ENCODE measurements at places on chromosomes 13 and 19. TPM values are rescaled to one million over a fixed set of nuclear protein-coding genes. Genes with fewer than 3 reads are reported as not detected.
A peak's percentile ranks its signal among the peaks of the same experiment; 100 is the strongest.

CAMSAP3 gene
- 18.5 TPM for total RNA-seq

DNA sequence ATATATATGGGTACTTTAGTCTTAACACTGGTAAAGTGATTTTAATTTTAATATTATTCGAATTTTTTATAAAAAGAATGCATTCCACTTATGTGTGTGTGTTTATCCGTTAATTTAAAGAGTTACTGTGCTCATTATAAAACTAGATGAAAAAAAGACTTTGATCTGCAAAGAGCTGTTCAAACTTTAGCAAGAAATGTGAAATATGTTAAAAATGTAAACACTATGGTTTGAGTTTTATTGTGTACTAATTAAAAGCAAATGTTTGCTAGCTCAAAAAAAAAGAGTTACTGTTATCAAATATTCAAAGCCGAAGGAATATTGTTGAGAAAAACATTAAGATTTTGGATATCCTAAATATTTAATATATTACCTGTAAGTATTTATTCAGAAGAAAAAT, 34.5 kb downstream of the UFM1 start:
- H3K36me3 ChIP-seq = no peaks in the 10 kb centered on the region
- H3K27ac ChIP-seq = no peak overlapping the region
- H3K4me3 ChIP-seq = no peak overlapping the region

- no peaks in the 10 kb centered on the region for H3K36me3 ChIP-seq
- no peak overlapping the region for H3K27ac ChIP-seq
- H3K4me3 ChIP-seq = no peak overlapping the region
- no peaks in the 10 kb centered on the region for H3K4me1 ChIP-seq
- no peak for DNase-seq
Measured at GRCh38 chr13:112246731-112247470, 129.3 kb upstream of the SPACA7 start.

DNA sequence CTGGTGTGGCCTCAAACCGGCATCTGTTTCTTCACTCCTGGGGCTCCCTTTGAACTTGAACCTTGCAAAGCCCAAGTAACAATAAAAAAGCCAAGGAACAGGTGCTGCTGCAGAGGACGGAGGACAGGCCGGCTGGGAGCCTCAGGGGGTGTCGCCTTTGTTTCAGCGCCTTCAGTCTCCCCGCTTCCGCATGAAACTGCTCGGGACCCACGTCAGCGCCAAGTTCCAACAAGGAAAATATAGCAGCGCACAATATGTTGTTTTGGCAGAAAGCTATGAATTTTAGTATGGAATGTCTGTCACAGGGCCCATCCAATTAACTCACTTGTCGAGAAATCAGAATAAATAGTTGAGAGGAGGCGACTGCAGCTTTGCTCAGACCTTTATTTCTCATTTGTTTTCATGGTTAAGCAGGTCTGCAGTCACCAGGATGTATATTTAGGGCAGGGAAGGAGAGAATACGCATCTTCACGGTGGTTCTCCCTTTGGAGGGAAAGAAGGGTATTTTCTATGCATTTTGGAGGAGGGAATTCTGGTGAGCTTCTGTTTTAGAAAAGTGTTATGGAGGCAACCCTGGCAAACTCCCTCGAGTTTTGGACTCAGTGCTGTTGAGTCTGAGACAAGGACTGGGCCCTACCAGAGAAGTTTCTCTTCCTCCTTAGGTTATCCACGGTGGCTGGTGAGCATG, 34.3 kb upstream of the MEDAG start:
- H3K27me3 ChIP-seq = no peaks in the 10 kb centered on the region
- no peak overlapping the region for H3K4me3 ChIP-seq
- no peak overlapping the region for H3K27ac ChIP-seq
- H3K4me1 ChIP-seq = no peaks in the 10 kb centered on the region
- no peaks in the 10 kb centered on the region for H3K36me3 ChIP-seq
- no peak for DNase-seq

DNA sequence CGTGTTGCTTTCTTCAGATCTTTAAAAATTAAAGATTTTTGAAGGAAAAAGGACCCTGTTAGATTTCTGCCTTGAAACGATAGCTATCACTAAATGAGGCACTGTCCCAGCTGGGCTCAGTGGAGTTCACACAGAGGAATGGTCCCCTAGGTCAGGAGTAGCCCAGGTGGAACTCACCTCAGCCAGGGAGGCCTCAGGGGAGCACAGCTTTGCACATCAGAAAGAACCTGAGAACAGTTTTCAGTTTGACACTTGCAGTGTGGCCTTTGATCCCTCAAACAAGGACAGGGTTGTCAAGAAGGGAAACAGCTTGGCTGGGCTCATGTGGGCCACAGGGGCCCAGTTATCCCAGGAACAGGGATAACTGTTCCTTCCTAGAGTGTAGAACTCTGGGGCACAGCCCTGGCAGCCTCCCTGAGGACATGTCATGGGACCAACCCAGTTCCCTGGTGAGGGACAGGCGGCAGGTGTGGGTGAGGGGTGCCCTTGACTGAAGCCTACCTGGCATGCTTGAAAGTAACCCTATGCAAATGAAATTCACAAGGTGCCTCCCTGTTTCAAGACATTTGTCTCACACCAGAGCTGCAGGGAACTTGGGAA, 59.4 kb downstream of the CHST8 start:
- peaks cover 2% of the 10 kb centered on the region for H3K27me3 ChIP-seq
- H3K36me3 ChIP-seq = no peaks in the 10 kb centered on the region
- no peak overlapping the region for H3K4me3 ChIP-seq
- no peaks in the 10 kb centered on the region for H3K4me1 ChIP-seq
- H3K27ac ChIP-seq = no peak overlapping the region
- DNase-seq = no peak

DNA sequence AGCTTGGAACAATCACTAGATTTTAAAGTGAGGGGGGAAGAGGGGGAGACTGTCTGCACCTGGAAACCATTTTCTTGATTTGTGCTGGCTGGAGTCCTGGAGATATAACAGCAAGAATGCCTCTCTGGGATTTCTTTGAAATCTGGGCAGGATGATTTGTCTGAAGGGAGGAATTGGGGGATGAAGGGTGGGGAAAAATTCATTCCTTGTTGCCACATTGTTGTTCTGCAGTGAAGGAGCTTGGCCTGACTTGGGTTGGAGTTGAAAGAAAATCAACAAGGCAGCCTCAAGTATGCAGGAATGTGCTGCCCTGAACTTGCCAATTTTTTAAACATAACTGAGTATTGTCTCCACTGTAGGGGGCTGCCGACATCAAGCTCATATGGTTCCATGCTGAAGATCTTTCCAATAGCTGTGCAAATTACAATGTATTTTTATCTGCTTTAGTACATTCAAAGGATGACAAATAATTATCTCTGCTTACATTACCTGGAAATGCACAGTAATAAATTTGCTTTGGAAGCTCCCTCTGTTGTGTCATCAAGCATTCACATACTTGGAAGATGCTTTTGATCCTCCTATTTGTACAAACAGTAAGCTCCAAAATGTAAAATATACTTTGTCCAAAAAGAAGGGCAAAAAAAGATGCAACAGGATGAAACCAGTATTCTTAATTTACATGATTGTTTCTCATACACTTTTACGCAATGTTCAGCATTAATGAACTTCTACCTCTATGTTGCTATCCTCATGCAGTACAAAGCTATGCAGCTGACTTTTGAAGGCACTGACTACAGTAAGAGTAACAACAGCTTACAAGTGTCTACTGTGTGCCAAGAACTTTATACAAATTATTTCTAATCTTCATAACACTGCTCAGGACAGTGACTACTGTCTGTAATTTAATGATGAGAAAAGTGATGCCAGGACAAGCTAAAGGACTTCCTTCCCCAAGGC, 627.9 kb upstream of the KLF12 start:
- H3K27me3 ChIP-seq = no peaks in the 10 kb centered on the region
- no peak overlapping the region for H3K27ac ChIP-seq
- peak; percentile 30 for DNase-seq
- no peak overlapping the region for H3K4me3 ChIP-seq
- H3K4me1 ChIP-seq = no peaks in the 10 kb centered on the region

DNA sequence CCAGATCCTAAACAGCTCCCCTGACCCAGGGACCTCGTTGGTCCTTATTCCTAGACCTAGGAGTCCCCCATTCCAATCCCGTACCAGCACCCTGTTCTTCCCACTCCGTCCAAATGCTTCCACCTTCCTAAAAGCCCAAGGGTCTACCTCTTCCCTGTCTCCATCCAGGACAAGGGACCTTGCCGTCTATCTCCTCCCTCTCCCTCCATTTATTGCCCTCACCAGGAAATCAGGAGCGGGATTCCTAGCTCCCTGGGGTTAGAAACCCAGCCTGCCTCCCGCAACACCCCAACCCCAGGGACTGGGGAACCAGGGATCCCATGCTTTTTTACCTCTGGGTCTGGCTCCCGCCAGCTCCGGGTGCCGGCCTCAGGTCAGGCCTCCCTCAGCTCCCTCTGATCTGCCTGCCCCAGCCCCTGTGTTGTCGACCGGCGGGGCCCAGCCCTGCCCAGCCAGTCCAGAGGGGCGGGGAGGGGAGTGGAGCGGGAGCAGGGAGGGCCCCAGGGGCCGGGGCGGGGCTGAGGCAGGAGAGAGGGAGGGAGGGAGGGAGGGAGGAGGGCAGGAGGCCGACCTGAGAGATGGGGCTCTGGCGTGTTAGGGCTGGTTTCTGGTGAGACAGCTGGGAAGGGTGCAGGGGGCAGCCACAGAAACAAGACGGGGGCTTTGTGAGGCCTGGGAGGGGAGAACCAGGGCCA, at the start of gene B3GNT8:
B3GNT8 (minus strand) TSS at position 423 of the 695 bp plus-strand sequence. CDS start 596 bp downstream, outside the sequence.
- peak; percentile 92 for DNase-seq
- H3K4me3 ChIP-seq = peak within 1 kb of the TSS; percentile 66
- H3K4me1 ChIP-seq = peaks cover 9% of the 10 kb centered on the region
- H3K27ac ChIP-seq = peak within 1 kb of the TSS; percentile 85
- no peaks in the 10 kb centered on the region for H3K27me3 ChIP-seq

- no peak for DNase-seq
- H3K27me3 ChIP-seq = no peaks in the 10 kb centered on the region
- H3K27ac ChIP-seq = peak overlapping the region; percentile 92
Measured at GRCh38 chr13:24185591-24186232, 25.2 kb downstream of the SPATA13 start.

DCLK1 gene
- total RNA-seq = 8.3 TPM
